Colonic mucosa (tissue), 4 donors: ENCODE measurements at places on chromosomes 2 and 18.

DNA sequence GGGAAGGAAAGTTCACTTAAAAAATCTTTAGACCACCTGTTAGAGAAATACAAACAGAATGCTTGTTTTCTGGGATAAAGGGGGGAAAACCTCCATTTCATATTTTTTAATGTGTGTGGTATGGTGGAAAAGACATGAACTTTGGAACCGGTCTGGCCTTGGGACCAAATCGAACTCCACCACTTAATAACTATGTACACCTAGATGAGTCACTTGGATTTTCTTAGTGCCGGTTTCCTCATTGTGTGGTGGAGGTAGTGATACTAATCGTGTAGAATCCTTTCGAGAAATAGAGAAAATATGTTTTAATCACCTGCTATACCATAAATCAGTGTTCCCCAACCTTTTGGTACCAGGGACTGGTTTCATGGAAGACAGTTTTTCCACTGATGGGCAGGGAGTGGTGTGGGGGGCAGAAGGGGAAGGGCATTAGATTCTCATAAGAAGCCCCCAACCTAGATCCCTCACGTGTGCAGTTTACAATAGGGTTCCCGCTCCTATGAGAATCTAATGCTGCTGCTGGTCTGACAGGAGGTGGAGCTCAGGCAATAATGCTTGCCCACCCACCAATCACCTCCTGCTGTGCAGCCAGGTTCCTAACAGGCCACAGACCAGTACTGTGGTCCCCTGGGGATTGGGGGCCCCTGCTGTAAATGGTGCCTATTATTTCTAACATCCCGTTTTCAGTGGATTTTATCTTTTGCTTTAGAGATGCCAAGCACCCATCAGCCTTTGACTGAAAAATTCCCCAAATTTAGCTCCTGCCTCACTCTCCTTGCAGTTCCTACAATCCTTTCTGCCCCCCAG, 308.8 kb downstream of the PRKCE start:
- peak; percentile 39 for DNase-seq

GRCh38 chr2:160238392-160238791, 38.3 kb upstream of the ITGB6 start:
- DNase-seq, result no peak

GRCh38 chr18:33034212-33034611, 261.4 kb upstream of the KLHL14 start:
- DNase-seq, result no peak

- DNase-seq, result no peak
Observed at GRCh38 chr2:231315896-231316295, 79.6 kb upstream of the B3GNT7 start.

DNA sequence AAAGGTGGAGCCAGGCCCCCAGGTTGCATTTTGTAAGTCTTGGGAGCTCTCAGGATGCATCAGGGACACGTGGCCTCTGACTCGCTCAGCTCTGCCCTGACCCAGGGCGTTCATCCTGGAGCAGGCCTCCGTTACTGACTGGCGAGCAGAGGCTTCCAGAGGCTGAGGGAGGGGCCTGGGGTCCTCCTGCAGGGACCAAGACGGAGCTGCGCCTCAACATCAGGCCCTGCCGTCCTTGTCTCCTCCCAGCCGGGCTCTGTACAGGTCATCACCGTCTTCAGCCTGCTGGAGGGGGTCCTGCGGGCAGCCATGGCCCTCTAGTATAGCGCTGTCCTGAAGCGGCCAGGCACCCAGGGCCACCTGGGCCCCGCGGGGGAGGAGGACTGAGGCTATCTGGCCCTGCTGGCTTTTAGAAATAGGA, 10.2 kb upstream of the ALPP start:
- DNase-seq, result no peak

DNA sequence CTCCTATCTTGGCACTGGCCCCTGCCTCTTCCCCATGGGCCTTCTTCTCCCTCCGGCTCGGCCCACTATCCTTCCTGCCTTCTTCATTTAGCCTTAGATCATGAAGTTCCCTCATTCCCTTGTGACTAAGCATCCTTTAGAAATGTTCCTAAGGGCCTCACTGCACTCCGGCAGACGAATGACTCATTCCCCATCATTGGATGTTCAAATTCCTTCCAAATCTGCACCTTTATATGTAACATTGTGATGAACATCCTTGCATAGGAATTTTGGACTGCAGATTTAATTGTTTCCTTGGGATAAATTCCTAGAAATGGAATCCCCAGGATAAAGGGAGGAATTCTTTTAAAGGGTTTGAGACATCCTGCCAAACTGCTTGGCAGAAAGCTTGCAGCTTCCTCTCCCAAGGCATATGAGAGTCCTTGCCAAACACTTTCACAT, 19.0 kb downstream of the CRACDL start:
- DNase-seq, result no peak

GRCh38 chr2:63743170-63743981, 98.3 kb upstream of the UGP2 start:
- no peak for DNase-seq

- no peak for DNase-seq
Observed at GRCh38 chr2:62727259-62727867, 21.9 kb downstream of the EHBP1 start.

- DNase-seq, result no peak
Observed at GRCh38 chr18:54052732-54053429, 171.6 kb downstream of the MBD2 start.

- DNase-seq, result peak; percentile 80
Observed at GRCh38 chr2:109615637-109616144, 1.5 kb downstream of the SOWAHC start.
